Fibroblast of skin of left biceps (primary cell): ENCODE measurements at places on chromosomes 5 and 9.

DNA sequence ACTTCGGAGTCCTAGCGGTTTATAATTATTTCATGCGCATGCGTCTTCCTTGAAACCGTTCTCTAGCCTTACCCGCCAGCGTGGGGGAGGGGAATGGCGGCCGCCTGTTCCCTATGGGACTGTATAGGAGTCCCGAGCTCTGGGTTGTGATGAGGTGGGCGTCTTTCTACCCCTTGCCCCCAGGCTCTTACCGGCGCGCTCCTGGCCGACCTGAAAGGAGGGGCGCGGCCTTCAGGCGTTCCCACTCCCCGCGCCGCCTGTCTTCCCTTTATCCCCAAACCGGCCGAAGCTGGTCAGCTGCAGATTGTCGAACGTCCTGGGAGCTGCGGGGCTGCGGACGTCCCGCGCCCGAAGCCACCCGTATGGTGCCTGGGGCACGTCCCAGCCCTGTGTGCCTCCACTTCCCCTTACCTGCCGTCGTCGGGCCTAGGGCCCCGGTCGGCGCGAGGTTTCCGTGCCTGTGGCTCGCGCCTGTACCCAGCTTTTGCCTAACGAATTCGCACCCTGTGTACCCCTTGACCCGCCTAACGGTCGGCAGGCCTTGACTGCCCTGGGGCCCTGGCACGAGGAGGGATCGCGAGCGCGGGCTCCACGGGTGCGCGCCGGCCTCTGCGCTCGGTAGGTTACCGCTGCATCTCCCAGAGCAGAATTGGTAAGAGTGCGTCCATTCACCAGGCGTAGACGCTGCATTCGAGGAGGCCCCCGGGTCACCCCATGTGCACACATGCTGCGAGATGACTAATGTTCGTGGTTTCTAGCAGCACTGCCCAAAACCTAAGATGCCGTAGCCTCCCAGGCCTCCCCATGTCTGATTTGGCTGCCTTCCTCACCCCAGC lies 653 bp upstream of the HNRNPH1 start:
- DNase-seq = peak; percentile 24

- no peak for DNase-seq
These were observed 35.1 kb upstream of the EXOC3 start for GRCh38 chr5:407801-408268.

DNA sequence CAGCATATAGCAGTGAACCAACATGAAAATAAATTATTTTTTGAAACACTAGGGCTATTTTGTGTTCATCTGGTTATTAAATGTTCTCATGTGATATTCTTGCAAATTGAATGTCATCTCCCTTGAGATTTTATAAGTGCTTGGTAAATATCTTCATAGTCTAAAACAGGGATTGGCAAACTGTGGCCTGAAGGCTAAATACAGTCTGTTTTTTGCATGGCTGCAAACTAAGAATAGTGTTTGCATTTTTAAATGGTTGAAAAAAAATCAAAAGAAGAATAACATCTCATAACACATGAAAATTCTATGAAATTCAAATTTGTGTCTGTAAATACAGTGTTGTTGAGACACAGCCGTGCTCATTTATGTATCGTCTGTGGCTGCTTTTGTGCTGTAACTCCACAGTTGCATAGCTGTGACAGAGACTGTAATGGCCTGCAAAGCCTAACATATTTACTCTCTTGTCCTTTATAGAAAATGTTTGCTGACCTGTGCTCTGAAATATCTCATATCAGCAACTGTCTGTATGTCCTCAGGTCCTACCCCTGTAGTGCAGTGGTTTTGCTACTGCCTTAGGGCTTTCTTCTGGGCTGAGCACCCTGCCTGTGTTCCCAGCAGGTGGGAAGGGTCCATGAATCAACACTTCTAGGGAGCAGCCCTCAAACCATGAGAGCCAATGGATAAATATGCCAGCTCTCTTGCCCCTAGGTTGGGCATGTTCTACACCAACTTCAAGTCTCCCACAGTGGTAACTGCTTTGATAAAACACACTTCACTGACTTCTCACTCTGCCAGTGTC lies 41.7 kb upstream of the ARRDC3 start:
- DNase-seq = no peak

DNA sequence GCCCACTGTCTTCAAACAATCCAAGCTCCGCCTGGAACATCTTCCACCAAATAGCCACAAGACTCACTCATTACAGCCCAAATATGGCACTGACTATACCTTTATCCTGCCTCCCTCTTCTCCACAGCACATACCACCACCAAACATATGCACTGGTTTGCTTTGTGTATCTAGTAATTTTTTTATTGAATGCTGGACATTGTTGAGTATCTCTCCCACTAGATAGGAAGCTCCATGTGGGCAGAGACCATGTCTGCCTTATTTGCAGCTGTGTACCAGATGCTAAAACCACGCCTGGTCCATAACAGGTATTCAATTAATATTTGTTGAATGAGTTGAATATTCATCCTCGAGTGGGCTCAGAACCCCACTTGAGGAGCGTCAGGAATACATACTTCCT lies 67.2 kb upstream of the FUBP3 start:
- DNase-seq = no peak

- no peak for DNase-seq
These were observed 102.9 kb downstream of the MARCHF11 start for GRCh38 chr5:16076657-16077056.

- no peak for DNase-seq
These were observed 670 bp upstream of the FBP1 start for GRCh38 chr9:94639999-94640376.

GRCh38 chr9:18516965-18517364 lies 43.0 kb downstream of the ADAMTSL1 start:
- DNase-seq = no peak

DNA sequence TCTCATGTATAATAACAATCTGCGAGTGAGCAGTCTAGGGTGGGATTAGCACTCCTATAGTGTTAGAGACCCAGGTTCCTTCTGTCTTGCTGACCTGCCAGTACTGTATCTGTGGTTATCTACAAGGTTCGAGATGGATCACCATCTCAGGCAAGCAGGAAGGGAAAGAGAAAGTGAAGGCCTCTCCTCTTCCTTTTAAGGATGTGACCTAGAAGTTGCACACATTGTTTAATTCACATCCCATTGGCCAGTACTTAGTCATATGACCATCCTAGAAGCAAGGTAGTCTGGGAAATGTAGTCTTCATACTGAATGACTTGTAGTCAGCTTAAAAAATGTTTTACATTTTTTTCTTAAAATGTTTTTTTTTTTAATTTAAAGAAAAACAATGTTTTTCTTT lies 168.6 kb downstream of the CARTPT start:
- peak; percentile 65 for DNase-seq

GRCh38 chr9:94014920-94015319 lies 59.8 kb upstream of the BARX1 start:
- DNase-seq = no peak

DNA sequence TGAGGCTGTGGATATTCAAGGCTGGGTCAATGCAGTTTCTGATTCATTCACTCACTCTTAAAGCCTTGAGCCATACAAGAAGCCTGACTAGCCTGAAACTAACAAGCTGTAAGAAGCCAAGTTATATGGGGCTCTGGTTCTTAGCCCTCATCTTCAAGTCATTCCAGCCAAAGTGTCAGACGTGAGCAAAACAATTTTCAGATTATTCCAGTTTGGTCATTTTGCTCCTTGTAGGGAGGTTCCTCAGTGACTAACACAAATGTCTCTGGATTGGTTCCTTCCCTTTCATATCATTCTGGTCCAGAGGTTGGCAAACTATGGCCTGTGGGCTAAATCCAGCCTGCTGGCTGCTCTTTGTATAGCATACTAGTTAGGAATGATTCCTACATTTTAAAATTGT lies 12.5 kb upstream of the SHOC1 start:
- no peak for DNase-seq

DNA sequence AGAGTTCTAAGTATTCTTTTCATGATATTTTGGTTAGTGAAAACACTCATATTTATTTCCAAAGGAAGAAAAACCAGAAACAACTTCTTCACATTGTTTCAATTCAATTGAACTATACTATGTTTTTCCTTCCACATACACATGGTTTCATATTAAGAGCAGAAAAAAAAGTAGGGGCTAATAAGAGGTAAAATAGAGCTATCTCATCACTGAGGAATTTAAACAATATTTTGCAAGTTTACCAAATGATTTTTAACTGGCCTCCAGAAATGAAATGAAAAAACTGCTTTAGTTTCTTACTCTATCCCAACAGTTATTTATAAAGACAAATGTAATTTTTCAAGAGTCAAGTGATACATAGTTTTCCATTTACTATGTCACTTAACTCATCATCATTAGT lies 233.5 kb downstream of the RFX3 start:
- no peak for DNase-seq

GRCh38 chr9:134412298-134412711 lies 86.0 kb downstream of the RXRA start:
- DNase-seq = no peak

DNA sequence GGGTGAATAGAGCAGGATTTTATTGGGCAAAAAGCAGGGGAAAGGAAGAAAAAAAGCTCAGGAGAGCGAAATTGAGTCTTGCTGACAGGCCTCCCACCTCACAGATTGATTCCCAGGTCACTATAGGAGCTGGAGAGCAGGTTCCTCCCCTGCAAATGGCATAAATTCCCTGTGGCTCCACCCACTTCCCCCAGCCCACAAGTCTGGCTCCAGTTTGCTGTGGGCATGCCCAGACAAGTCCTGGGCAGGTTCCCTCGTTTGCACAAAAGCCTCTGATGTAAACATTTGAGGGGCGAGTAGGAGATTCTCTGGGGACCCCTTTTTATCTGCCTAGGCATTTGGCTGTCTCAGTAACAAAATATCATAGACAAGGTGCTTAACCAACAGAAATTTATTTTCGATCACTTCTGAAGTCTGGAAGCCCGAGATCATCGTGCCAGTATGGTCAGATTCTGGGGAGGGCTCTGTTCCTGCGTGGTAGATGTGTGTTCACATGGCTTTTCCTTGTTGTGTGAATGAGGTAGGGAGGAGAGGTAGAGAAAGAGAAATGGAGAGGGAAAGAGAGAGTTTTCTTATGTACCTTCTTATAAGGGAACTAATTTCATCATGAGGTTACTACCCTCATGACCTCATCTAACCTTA lies 614.5 kb downstream of the MAT2B start:
- DNase-seq = no peak

DNA sequence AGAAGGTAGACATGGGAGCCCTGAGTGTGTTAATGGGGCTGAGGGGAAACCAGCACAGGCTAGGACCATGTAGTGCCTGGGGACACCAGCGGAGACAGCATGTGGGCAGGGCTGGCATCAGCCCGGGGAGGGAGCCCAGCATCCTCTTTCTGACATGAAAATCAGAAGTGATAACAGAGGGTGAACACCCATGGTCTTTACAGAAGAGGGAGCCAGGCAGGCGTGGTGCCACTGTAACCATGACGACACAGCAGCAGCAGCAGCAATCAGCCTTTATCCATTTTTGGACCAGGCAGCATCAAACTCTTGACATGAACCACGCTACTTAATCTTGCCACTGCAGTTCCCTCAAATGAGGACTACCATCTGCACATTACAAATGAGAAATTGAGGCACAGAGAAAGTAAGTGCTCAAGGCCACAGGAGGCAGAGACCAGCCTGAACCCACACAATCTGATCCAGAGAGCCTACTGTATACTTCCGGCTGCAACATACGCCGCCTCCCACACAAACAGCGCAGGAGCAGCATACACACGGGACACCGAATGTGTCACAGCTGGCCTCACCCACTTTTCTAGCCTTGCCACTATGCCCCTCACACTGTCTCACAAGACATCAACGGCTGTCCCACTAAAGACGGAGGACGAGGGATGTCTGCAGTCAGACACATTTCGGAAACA lies 23.8 kb downstream of the CAMSAP1 start:
- no peak for DNase-seq
